ENCODE measurements at places on chromosomes 2 and 18.

DNA sequence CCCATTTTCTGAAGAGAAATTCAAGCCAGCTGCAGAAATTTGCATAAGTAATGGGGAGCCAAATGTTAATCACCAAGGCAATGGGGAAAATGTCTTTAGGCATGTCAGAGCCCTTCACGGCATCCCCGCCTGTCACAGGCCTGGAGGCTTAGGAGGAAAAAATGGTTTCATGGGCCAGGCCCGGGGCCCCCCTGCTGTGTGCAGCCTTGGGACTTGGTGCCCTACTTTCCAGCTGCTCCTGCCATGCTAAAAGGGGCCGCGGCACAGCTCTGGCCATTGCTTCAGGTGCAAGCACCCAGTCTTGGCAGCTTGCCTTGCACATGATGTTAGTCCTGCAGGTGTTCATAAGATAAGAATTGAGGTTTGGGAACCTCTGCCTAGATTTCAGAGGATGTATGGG, 1235.7 kb downstream of the DPP10 start:
- DNase-seq = no peak

- no peak for DNase-seq
Measured at GRCh38 chr18:38250971-38251370, 685.4 kb upstream of the CELF4 start.

DNA sequence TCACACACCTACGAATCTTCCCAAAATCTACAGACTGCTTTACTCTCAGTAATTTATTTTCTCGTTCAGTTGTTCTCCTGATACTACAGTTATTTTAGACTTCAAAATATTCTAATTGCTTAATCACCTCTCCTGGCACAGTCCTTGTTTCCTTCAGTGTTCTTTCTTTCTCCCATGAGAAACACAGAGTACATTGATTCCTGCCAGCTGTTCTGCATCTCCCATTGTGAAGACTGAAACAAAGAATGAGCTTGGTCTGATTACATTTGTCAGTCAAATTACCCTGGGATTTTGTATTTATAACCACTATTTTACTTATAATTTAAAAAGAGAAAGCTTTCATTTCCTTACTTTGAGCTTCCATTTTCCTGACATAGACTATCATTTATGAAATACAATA, 63.9 kb upstream of the TANK start:
- DNase-seq = no peak

DNA sequence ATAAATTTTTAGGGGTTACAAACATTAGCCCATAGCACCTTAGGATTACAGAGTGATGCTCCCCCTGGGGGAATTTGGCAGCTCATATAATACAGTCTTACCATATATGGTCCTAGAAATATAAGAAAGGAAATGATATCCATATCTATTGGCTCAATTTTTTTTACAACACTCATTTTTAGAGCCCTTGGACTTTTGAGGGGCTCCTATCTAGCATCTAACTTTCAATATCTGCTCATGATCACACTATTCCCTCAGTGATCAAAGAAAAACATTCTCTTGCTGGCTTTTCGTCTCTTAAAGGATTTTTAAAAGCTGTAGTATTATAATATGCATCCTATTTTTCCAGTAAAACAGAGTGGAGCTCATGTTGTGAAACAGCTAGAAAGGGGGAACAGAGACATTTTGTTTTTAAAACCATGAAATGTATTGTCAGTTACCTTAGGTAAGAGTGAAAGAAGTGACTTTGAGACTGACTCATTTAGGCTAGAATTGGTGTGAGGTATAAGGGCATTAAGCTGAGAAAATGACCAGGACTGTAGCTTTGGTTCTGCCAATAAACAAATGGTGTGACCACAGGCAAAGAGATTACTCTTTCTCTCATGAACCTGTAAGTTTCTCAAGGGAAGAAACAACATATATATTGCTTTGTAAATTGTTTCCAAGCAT, 65.8 kb downstream of the ALPK2 start:
- no peak for DNase-seq

DNA sequence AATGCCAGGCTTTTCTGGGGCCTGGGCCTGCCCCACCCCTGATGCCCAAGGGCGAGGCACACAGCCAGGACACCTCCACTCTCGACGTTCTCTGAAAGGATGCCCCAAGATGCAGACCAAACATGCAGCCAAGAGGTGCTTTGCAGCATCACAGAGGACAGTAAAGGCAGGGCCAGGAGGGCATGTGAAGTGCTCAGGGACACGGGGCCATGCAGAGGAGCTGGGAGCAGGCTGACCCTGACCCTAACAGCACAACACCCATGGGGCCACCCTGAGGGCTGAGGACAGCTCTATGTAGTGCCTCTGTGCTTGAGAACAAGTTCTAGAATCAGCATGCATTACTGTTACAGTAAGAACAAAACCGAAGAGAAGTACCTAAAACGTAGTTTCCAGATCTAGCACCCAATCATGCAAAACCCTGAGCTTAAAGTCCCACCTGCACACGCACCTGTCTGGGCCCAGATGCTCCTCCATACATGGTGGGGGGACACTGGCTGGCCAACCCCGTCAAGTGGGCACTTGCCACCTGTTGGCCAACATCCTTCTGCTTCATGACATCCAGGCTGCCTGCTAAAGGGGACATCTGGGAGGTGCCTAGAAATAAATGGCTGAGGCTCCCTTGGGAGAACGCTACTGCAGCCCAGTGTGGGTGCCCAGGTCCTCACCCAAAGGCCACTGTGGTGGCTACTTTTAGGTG, 15.4 kb downstream of the HS6ST1 start:
- DNase-seq = no peak

DNA sequence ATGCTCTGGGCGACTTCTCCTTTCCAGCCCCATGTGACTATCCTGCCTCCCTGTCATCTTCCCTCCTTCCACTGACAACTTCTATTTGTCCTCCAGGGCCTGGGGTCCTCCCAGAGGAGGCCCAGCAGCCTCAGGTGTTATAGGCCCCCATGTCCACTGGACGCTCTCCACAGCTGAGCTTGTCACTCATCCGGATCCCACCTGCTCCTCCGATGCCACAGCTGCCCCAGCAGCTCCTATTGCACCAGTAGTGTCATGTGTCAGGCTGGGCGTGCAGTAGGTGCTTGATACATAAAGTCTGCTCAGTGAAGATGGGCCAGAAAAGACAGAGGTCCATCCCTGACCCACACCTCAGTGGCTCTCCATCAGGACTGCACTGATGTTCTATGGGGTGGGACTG, 305.7 kb upstream of the MYT1L start:
- no peak for DNase-seq

DNA sequence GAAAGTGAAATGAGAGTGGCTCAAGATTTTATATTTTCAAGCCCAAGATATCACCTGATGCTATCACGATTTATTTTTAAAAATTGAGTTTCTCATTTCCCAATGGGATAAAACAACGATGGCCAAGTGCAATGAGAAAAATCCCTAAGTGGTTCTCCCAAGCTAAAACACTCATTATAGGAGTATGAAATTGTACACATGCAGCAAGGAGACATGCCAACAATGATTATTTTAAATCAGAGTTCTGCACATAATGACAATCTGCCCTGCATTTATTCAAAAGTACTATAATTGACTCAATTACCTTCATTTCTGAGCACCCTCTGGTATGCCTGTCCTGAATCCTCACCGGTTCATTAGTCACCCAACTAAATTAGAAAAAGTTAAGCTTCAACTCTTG, 12.7 kb downstream of the CYTIP start:
- DNase-seq = no peak

DNA sequence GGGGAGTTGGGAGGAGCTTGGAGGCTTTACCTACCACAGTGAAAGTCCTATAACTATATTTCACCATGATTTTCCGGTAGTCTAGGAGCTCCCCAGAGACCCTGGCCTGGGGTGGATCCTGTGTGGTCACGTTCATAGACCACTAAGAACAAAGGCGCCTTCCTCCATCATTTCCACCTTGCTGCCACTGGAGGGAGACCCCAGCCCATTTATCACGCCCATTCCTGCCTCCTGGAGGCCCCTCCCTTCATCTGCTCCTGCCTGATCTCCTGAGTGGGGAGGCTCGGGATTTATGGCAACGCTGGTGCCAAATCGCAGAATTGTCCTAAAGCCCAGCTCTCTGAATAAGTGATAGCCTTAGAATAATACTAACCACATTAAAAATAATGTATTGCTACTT, 507.6 kb upstream of the SPHKAP start:
- DNase-seq = no peak

DNA sequence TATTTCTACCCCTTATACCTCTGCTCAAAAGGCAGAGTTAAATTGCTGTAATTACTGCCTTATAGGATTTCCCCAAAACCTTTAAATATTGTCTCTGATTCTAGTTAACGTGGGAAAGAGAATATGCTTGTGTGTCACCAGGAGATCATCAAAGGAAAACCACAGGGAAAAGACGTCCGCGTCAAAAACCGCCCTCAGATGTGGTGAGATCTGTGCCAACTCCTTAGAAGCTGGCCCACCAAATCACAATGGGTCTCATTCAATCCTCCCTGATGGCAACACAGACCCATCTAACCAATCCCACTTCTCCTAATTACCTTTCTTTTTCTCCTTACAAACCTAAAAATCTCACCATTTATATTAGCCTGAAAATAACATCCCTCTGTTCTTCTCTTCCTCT, 25.4 kb downstream of the VPS54 start:
- no peak for DNase-seq

DNA sequence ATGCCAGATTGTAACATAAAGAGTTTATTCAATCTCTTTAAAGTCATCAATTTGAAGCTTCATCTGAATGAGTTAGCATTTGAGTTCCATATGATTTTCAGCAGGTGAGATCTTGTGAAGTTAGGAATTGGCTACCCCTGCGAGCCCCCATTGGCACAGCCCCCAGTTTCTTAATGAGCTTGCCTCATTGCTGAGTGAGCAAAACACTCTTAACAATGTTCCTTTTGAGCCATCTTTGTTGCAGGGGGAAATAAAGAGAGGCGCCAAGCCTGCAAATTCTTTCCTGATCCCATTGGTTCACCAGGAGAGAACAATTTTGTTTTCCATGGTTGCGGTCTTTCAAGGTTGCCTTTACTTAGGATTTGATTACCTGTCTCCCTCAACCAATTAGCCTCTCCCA, 18.7 kb downstream of the DPP10 start:
- no peak for DNase-seq

- DNase-seq = no peak
Measured at GRCh38 chr2:104938231-104938941, 84.5 kb downstream of the POU3F3 start.

- DNase-seq = no peak
Measured at GRCh38 chr18:56083097-56083521, 495.1 kb upstream of the TCF4 start.

DNA sequence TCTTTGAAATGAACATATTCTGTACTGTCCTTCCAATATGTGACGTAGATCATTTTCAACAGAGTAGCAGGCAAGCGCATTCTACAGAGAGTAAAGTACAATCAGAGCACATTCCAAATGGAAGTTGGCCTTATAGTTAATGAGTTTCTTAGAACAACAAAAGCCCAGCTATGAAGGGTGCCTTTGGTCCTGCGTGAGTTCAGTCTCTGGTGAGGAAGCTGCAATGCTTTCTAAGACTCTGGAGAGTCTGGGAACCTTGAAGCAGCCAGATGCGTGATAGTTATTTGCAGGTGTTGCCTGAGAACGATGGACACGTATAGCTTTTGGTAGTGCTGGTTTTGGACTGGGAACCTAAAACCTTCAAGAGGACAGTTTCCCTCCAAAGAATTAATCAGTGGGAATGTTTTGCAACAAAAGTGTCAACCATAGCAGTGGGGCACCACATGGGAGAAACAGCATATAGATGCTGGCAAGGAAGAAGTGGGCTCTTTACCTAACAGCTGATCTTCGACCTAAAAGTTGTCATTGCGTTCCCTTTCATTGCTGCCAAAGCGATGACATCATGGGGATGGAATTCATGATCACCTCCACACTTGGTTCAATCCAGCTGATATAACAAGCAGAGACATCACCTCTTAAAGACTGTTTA, 9.3 kb upstream of the SNORC start:
- DNase-seq = no peak

GRCh38 chr18:45357686-45358470, 257.4 kb upstream of the SLC14A2 start:
- DNase-seq = no peak

DNA sequence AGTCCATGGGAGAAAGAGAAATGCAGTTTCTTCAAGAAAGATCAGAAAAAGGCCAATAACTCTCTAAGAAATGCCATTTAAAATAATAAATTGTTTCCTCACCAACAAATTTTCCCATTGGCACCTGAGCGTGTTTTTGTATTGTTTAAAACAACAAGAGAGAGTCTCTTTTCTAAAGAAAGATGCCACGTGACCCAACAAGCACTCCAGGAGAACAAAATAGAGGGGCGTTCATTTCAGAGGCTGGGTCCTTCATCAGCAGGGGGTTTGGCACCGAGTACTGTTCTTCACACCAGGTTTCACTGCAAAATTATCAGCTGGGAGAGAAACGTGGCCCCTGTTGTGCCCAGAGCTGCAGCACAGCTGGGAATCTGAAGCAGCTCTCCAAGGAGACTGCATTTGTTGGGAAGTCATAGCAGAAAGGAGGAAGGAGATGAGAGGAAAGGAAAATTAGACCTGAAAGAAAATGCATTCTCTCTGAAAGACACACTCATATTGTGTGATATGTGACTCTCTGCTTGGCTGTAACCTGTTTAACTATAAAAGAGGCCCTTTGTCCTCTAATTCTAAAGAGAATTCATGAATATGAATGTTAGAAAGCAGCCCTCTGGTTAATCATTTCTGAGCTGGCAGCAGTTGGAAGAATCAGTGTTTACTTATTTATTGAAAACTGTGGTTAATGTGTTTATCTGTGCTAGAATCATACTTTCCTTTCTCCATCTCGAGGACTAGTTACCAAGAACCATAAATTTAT, 205.3 kb upstream of the CDH20 start:
- DNase-seq = no peak

DNA sequence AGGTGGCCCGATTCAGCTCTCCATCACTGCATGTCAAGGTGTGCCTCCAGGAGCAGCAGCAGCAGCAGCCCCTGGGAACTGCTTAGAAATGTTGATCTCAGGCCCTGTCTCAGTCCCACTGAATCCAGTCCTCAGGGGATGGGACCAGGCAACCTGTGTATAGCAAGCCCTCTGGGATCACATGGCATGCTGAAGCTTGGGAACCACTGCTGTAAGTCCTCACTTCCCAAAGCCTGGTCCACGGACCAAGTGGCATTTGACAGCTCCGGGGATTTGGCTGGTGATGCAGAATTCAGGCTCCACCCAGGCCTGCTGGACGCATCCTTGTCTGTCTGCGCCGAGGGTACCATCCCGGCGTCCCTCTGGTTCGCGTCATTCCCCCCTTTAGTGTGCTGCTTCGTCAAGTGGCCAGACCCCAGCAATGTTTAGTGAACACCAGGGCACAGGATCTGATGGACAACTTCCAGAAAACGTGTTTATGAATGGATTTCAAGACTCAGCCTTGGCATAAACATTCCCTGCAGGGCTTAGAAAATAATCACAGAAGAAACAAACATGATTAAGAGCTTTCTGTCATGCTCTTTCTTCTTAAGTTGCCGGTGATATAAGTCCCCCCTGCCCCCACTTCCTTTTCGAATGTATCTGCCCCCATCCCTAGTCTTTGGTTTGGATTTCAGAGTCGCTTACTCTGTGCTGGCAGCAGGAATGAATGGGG, 234.0 kb downstream of the GBX2 start:
- no peak for DNase-seq

GRCh38 chr18:44156776-44157335, 523.8 kb upstream of the SETBP1 start:
- DNase-seq = no peak
